Left hindlimb (tissue), 1 donor: ENCODE measurements at places on chromosomes 7 and 10.
A peak's percentile ranks its signal among the peaks of the same experiment; 100 is the strongest.

DNA sequence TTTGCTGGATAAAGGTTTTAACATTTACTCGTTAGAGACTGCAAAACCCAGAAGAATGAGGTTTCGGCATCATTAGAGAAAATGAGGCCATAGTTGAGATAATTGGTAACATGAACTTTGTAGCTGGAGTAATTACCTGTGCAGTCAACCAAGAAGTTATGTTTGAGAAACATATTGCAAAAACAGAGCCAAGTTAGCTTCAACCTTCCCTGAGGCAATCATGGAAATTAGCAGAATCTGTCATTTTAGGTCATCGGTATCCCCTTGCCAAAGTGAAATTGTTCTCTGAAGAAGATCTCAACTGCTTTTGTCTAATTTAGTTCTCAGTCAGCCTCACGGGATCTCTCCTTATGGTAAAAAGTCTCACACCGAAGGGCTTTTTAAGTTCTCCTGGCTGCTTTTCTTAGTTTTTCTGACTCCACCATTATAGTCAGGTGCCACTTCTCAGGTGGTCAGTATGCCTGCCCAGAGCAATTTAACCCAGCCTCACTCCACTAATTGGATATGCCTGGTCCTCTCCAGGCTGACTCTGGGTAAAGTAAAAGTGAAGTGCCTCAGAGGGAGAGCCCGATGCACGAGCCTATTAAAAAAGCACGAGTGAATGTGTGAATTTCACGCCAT, 52.5 kb downstream of the NRCAM start:
- DNase-seq, result no peak

GRCh38 chr10:28840971-28841370, 163.7 kb downstream of the BAMBI start:
- no peak for DNase-seq

GRCh38 chr7:28266402-28266801, 85.8 kb upstream of the JAZF1 start:
- DNase-seq, result no peak

DNA sequence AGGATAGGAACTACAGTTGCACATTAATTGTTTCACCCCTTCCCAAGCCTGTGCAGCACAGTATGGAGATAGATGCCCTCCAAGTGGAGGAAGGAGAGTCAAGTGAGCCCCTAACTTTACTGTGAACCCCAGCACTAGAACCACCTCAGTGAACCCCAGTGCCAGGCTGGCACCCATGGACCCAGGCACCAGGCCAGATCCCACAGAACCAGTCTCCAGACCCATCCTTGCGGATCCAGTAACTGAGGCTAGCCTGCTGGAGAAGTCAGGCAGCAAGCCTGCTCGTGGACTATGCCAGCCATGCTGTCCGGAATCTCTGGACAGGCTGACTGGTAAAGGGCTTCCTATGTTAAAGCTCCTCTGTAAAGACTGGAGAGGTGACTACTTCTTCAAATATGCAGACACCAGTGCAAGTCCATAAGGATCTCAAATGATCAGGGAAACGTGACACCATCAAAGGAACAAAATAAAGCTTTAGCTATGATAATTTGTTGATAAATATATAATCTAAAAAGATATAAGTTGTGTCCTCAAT, 27.7 kb downstream of the SHOC2 start:
- DNase-seq, result no peak

DNA sequence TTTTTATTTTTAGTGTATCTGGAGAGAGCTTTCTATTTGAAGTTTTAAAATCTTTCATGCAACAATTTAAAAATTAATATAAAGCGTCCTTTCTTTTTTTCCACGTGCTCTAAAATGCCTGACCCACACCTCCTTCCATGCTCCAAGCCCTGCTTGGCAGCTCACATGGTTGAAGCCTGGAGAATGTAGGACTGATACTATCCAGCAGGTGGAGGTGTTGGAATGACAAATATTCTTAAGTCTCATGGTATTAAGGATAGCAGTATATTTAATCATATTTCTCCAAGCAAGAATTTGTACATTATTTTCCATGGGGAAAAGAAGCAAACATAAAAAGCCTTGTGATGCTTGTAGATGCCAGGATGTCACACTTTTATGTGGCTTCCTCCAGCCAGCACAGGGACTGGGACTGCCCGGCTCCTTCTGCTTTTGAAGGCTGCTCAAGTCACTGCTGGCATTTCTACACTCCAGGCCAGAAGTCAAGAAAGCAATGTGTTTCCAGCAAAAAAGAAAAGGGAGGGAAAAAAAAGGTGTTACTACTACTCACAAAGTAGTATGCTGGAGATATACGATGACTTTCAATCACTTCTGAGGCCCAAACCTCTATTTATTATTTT, 49.7 kb downstream of the BZW2 start:
- peak; percentile 35 for DNase-seq

DNA sequence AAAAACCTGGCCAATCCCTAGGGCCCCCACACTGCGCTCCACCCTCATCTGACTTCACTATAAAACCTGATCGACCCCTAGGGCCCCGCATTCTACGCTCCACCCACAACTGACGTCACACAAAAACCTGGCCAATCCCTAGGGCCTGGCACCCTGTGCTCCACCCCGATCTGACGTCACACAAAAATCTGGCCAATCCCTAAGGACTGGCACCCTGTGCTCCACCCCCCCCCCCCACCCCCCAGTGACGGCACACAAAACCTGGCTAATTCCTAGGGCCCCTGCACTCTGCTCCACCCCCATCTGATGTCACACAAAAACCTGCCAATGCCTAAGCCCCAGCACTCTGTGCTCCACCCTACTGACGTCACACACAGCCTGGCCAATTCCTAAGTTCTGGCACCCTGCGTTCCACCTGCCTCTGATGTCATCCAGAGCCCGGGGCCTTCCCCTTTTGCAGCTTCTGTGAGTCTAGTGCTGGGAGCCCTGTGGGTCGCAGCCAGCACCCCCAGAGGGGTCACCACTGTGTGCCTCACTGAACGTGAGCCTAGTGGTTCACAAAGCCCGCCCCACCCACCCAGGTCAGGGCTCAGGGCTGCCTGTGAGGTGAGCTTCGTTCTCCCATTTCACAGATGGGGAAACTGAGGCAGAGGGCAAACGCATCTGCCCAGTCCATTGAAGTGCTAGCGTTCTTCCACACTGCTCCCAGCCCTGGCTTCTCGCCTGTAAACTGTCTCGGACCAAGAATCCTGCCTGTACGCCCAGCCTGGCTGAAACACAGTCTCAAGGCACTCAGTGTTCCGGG, 40.6 kb downstream of the MICALL2 start:
- no peak for DNase-seq
